Hematopoietic multipotent progenitor cell treated with erythropoietin and hydrocortisone succinate and interleukin-3 and kit ligand, for 6 days (in vitro differentiated cells): ENCODE measurements at places on chromosomes 13 and 19.

DNA sequence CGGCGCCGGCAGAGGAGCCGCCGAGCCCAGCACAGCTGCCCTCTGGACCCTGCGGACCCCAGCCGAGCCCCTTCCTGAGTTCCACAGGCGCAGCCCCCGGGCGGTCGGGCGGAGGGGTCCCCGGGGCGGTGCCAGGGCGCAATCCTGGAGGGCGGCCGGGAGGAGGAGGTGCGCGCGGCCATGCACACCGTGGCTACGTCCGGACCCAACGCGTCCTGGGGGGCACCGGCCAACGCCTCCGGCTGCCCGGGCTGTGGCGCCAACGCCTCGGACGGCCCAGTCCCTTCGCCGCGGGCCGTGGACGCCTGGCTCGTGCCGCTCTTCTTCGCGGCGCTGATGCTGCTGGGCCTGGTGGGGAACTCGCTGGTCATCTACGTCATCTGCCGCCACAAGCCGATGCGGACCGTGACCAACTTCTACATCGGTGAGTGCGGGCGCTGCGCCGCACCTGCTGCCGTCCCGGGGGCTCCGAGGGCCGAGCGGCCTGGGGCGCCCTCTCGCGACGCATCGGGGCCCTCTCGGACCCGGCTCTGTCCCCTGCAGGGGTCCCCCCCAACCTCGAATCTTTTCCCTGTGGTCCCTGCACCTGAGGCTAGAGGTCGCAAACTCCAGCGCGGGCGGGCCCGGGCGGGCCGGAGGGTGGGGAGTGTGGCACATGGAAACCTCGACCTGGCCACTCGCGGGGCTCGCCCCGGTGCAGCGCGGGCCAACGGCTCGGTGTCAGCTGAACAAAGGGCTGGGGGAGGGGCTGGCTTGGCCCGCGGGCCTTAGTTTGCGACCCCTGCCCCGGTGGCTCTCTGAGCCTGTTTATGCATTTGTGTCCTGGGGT, at the start of gene KISS1R:
KISS1R (plus strand) TSS at position 11 of the 829 bp plus-strand sequence; CDS start at position 181, 170 bp downstream.
- peak; percentile 62 for DNase-seq

DNA sequence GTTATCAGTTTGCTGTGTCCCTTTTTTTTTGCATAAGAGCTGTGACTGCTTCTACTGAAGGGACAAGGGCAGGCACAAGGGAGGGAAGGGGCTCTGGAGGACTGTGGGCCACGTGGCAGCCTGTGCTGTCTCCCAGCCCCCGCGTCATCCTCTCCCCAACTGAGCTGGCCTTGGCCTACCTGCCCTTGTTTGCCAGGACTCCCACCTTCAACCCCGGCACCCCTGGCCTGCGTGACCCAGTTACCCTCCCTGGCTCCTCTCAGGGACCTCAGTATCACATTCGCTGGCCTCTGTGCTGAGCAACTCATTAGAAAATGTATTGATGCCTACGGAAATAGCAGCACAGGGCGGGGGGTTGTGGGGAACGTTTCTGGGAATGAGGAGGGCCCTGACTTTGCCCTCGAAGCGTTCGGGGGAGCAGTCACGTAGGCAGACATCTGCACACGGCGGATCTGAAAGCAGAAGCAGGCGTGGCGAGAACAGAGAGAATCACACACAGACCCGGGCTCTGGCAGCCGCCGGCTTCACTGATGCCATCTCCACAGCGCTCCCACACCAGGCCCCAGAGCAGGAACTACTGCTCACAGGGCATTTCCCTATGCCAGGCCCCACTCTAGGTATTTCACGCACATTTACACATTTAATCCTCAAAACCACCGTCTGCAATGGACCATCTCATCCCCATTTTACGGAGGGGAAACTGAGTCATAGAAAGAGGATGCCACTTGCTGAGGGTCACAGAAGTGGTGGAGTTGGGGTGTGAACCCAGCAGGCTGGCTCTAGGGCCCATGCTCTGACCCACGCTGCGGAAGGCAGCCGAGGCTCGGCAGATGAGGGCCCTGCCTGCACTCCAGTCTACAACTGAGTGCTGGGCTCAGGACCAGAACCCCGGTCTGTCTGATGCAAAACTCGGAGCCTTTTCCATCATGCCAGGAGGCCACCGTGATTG, 5.7 kb upstream of the ATF5 start:
- DNase-seq, result no peak

- no peak for DNase-seq
These were observed 36.8 kb downstream of the MIPEP start for GRCh38 chr13:23852351-23852750.

- no peak for DNase-seq
These were observed 42.0 kb upstream of the GGACT start for GRCh38 chr13:100630555-100630954.

DNA sequence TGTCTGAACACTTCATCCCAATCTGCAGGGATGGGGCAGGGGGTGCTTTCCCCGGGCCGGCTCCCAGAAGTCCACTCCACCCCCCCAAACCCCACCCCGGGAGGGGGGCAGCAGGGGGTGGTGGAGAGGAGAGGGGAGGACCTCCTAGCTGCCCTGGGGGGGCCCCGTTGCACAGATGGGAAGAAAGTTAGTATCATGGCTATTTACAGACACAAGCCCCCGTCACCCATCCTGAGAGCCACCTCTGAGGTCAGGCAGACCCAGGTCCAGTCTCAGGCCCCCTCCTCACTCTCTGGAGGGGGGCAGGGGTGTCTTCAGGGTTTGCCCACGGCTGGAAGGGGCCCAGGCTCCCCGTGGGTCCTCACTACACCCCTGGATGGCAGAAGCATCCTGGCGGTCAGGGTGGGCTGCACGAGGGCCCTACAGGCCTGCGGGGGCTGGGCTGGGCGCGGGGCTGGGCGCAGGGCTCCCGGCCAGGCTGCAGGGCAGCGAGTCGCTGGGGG, 5.8 kb upstream of the REXO1 start:
- no peak for DNase-seq

DNA sequence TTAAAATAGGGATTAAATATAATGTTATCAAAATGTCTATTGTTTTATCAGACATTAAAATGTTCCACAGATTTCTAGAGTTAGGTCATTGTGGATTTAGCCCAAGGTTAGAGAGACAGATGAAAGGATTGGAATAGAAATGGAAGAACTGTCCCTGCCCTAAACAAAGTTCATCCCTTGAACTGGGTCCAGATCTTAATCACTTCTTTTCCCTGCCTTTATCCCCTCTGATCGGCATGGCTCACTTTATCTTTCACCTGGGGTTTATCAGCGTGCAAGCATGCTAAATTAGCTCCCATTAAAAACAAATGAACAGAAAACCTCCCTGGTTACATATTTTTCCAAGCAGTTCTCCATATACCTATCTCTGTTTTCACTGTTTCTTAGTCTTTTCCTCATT, 23.4 kb upstream of the ARGLU1 start:
- DNase-seq, result no peak

- no peak for DNase-seq
These were observed 10.3 kb downstream of the TMEM272 start for GRCh38 chr13:51834581-51835171.

- DNase-seq, result no peak
These were observed 7.5 kb downstream of the KMT2B start for GRCh38 chr19:35725216-35725861.

DNA sequence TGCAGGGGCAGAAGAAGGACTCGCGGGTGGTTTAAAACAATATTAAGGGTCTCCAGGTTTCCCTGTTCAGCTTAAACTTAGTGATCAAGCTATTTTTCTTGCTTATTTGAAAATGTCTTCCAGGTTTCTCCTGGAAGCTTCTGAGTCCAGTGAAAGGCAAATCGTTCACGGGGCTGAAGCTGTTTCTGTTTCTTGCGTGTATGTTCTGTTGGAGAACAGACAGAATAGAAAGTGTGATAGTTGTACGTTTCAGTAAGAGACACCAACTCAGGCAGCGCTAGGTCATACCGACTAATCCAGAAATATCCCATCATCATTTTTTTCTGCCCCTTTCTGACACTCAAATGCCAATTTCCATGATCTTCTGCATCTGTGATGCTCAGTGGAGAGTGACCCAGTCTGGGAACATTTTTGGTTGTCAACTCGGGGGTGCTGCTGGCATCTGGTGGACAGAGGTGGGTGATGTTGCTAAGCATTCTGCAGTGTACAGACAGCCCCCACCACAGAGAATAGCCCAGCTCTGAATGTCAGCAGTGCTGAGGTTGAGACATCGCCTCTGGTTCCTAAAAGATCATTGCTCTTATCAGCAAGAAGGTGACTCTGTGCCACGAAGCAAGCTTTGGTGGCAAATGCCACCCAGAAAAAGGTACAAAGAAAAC, 4.3 kb downstream of the KLF2 start:
- peak; percentile 60 for DNase-seq

GRCh38 chr19:51712461-51713081, 11.2 kb downstream of the HAS1 start:
- peak; percentile 42 for DNase-seq

GRCh38 chr13:107205318-107206104, 637.6 kb upstream of the ARGLU1 start:
- peak; percentile 69 for DNase-seq

DNA sequence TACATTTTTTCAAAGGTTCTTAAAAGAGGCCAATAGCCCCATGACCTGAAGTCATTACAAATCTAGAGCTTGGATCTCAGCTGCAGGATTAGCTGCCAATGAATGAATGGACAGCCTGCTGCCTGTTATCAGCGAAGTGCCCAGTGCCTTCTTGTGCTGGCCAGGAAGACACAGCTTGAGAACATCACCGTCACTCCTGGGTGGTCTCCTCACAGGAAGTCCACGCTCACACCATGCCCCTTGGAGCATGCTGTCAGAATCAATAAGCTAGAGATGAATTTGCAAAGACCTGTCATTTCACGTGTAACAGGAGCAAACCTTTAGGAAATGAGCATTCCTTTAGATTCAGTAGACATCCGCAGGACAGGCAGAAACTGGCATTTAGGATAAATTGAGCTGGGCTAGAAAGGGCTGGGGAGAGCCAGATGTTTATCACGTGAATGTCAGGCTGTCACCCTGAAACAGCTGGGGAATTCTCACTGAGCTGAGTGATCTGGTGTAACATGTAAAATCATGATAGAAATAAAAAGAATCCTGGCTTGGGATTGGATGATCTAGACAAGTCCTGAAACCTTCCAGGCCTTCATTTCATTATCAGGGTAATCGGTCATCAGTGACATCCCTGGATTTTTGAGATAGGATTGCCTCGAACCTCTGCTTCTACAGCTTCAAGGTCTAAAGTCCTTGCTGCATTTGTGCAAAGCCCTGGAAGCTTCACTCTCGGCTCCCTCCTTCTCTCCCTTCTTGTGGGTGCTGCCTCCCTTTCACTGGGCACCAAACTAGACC, 49.9 kb upstream of the MEDAG start:
- no peak for DNase-seq

GRCh38 chr13:42926555-42926954, 65.5 kb downstream of the EPSTI1 start:
- no peak for DNase-seq

GRCh38 chr13:66635526-66635925, 594.6 kb downstream of the PCDH9 start:
- DNase-seq, result no peak

- DNase-seq, result no peak
These were observed 100.4 kb upstream of the ZNF536 start for GRCh38 chr19:30271816-30272215.

DNA sequence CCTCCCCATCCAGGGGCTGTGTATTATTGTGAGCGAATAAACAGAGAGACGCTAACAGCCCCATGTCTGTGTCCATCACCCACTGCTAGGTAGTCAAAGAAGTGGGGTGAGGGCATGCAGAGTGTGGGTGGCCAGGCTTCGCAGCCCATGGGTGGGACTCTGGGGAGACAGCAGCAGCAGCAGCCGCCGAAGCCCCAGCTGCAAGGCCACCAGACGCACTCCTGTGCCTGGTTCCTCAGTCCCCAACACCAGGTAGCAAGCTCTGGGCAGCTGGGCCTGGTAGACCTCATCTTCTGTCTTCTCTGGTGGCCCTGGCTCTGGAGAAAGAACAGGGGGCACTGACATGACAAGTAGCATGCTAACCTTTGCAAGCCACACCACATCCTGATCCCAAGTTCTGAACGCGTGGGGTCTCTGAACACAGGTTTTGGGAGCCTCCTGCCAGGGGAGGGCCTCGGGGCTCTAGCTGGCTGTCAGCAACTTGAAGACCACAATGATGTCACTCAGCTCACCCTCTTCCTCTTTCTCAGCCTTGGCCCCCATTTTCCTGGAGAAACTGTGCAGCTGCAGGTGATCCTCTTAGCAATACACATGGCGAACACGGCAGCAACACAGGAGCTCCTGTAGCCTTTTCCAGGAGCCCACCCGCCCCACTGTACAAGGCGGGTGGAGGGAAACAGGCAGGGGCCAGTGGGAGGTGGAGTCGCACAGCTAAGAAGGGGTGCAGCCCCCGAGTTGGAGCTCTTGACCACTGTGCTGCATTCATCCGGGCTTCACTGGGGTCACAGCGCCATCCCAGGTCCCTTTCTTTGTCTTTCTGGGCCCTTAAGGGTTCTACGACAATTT, 5.8 kb downstream of the FUZ start:
- peak; percentile 73 for DNase-seq

- no peak for DNase-seq
These were observed 1146.8 kb downstream of the UQCRFS1 start for GRCh38 chr19:28066161-28066560.

- DNase-seq, result no peak
These were observed 2.6 kb upstream of the CDC42EP5 start for GRCh38 chr19:54475706-54476105.

- DNase-seq, result no peak
These were observed 179.7 kb downstream of the ABCC4 start for GRCh38 chr13:95121516-95121915.

- peak; percentile 35 for DNase-seq
These were observed at the start of gene GJA3 for GRCh38 chr13:20160306-20161274. Gene GJA3, minus strand, starts transcription at chr13:20161052. Its CDS starts 17,764 bp downstream, at chr13:20143288.

DNA sequence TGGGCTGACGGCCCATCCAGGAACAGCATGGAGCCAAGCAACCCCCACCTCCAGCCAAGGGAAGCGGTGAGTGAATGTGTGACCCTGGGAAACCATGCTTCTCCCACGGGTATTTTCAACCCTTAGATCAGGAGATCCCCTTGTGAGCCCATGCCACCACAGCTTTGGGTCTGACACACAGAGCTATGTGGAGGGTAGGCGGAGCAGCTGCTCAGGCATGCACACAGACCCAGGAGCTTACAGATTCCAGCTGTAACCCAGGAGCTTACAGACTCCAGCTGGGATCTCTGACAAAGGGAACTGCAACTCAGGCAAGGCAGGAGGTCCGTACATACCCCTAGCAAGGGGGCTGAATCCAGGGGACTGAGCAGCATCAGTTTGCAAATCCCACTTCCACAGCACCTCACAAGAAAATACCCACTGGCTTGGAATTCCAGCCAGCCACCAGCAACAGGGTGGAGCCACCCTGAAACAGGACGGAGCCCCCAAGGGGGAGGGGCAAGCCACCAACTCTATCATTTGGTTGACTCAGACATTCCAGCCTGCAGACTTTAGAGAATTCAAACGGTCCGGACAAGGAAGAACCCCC, 40.8 kb upstream of the RFXAP start:
- no peak for DNase-seq
